ENCODE measurements at places on chromosomes 6 and 20.

DNA sequence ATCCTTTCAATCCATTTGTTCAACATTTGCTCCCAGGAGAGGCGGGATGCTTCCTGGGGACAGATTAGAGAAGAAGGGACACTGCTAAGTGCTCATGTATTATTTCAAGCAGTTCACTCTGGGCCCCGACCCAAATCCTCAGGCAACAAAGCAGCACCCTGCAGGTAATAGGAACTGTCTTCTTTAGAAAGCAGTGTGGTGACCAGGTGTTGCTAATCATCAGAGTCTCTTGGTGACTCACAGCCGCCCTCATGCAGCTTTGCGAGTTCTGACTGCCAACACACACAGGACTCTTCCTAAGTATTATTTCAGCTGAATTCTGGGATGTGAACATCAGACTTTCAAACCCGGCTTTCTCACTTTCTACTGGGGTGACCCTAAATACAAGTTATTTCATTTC, 356.4 kb downstream of the PRKN start:
- DNase-seq, result no peak

GRCh38 chr20:53658973-53659372, 65.3 kb upstream of the ZNF217 start:
- no peak for DNase-seq

DNA sequence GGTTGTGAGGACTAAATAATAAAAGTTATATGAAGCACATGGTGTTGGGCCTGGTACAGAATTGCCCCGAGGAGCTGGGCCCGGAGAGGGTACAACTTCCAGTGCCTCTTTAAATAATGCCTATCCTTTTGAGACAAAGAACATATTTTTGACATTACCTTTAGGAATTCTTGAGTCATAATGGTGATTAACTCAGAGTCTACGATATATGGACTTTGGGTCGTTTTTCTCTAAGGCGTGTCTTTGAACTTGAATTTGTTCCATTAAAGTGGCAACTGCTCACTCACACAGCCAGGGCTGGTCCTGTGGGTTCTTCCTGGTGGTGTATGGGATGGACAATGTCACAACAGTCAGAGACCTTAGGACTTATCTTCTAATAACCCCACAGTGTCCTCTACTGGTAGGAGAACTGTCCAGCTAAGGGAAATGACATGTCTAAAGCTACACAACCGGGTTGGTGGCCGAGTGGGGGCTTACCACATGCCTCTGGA, 106.5 kb downstream of the CDC5L start:
- no peak for DNase-seq

GRCh38 chr6:137829641-137830083, 37.4 kb upstream of the TNFAIP3 start:
- DNase-seq, result no peak

GRCh38 chr20:33947709-33948295, 45.9 kb upstream of the RALY start:
- DNase-seq, result no peak

DNA sequence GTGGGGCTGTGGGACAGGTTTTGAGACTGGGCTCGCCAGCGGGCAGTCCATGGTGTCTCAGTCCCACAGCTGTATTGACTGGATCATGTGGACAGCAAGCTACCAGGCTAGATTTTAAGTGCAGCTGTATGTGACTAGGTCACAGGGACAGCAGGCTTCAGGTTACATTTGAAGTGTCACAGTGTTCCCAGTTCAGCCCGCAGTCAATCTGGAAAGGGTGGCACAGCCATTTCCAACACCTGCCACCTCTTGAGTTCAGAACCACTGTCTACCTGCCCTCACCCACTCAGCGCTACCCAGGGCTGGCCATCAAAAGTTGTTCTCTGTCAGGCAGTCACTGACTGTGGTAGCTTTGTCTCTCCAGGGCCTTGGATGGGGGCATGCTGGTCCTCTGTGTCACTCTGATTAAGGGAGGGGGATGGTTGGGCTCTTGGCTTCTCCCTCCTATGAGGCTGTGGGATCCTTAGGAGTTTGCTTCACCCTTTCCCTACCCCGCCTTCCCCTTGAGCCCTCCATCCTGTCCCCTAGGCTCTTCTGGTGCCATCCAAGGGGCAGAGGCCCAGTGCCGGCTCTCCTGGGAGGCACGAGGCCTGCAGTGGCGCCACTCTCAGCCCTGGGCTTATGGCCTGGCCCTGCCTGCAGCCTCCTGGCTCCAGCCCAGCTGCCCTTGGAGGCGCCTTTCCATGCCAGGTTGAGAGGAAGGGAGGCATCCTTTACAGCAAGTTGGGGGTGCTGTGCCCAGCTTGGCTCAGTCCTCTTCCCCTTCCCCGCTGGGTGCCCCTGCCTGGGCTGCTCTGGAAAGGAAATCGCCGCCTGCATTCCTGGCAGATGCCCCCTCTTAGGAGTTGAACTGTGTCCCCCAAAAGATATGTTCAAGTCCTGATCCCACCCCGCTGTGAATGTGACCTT, 44.9 kb downstream of the PNLDC1 start:
- no peak for DNase-seq

DNA sequence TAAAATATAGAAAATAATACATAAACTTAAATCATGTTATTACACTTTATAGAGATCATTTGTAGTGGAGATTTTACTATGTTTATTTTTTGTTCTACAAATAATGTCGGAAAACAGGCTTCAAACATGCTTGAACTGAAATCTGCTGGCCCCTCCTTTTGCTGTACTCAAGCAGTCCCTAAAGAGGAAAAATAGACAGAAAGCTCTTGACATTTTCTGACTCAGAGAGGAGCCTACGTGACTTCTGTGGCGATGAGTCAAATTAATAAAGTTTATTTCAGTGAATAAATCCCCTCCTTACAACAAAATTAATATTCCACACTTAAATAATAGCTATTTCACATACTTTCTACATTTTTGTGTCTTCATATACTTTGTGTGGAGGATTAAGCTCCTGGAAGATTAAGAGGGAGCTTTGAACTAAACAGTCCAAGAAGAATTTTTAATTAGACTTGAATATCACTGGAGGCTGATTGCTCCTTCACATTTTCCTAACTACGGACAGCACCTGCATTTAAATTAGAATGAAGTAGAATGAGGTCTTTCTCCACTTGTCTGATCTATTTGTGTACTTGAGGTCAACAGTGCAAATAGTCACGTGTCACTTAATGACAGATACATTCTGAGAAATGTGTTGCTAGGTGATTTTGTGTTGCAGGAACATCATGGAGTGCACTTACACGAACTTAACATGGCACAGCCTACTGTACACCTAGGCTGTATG, 1.7 kb upstream of the TREM1 start:
- no peak for DNase-seq

GRCh38 chr6:82030301-82030700, 217.2 kb downstream of the IBTK start:
- DNase-seq, result no peak

- no peak for DNase-seq
These were observed 333.8 kb downstream of the CDH26 start for GRCh38 chr20:60292001-60292520.

GRCh38 chr20:50516935-50517816, 7.0 kb downstream of the PTPN1 start:
- DNase-seq, result no peak

DNA sequence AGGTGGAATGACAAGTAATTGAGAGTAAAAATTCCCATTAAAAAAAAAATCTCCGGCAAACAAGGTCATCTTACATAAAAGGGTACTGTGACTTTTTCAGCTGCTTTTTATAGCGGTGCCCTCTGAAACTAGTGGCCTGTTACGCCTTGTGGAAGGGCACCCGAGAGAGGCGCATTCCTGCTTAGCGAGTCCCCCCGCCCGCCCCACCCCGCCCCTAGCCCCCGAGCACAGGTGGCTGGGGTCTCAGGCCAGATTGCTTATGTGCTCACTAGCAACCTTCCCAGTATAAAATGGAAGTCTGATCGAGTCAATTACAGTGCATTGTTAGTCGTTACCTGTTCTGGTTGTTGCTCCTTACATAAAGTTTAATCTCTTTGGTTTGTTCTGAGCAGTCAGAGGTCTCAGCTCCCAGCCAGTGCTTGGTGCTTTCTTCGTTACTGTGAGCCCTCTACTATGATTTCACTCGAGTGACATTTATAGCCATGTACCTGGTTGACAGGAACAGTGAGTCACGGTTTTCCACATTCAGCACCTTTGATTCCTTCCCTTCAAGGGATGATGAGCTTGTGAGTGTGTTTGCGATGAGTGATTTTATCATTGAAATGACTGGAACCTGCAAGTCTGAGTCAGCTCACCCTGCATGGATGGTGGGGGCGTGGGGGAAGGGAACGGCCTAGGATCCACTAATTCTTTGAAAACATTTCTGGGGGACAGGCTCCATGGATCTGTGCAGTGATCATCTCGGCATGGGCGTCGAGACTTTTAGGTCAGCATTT, 47.6 kb downstream of the ZDHHC14 start:
- DNase-seq, result no peak

- no peak for DNase-seq
These were observed 165.6 kb downstream of the TRIM27 start for GRCh38 chr6:28758046-28758817.

DNA sequence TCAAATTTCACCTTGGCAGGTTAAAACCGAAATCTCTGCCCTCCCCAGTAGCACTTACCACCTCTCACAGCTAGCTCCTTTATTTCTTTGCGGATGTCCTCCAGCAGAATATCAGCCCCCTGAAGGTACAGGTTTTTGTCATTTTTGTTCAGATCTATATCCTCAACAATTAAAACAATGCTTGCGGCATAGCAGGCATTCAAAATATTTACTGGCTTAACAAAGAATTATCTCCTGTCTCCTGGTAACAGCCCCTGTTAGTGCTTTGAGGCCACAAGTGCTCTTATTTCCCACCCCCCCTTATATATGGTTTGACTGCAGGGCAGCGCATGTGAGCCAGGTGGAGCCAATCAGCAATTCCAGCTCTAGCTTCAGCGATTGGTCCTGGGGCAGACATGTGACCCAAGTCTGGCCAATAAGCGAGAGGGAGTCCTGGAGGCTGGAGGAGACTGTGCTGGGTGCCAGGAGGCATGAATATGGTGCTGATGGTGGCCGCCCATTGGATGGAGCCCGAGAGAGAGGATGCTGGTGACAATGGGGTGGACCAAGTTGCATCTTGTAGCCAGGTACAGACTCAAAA, 21.0 kb downstream of the SULF2 start:
- DNase-seq, result no peak

GRCh38 chr6:42104095-42104803, 38.2 kb downstream of the C6orf132 start:
- no peak for DNase-seq

- DNase-seq, result no peak
These were observed 438.4 kb upstream of the FLRT3 start for GRCh38 chr20:14775778-14776177.

GRCh38 chr6:30364591-30364990, 19.6 kb downstream of the RPP21 start:
- no peak for DNase-seq

- DNase-seq, result peak; percentile 28
These were observed 63.1 kb downstream of the GMPR start for GRCh38 chr6:16301511-16301910.

GRCh38 chr20:12762725-12763124, 246.0 kb upstream of the SPTLC3 start:
- no peak for DNase-seq

DNA sequence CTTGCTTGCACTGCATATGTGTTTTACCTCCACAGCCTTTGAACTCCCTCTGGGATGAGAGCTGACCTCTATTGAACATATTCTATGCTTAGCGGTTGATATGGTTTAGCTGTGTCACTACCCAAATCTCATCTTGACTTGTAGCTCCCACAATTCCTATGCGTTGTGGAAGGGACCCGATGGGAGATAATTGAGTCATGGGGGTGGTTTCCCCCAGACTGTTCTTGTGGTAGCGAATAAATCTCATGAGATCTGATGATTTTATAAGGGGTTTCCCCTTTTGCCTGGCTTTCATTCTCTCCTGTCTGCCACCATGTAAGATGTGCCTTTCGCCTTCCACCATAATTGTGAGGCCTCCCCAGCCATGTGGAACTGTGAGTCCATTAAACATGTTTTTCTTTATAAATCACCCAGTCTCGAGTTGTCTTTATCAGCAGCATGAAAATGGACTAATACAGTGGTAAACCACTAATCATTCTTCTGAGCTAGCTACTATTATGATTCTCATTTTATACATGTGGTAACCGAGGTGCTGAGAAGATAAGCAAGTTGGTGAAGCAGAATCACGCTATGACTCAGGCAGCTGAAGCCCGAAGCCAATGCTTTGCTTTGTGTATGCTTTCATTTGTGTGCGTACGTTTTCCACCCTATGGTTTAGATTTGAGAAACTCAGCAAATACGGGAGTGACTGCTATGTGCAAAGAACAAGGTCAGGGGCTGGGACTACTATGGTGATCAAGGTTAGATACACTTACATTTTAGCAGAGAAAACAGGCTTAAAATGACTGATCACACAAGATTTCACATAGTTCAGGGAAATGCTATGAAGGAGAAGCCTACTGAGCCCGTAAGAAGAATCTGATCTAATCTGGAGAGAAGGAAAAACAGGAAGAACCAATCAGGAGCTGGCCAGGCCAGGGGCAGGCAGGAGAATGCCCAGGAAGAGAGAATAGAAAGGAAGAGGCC, 363.5 kb downstream of the ESR1 start:
- DNase-seq, result no peak

DNA sequence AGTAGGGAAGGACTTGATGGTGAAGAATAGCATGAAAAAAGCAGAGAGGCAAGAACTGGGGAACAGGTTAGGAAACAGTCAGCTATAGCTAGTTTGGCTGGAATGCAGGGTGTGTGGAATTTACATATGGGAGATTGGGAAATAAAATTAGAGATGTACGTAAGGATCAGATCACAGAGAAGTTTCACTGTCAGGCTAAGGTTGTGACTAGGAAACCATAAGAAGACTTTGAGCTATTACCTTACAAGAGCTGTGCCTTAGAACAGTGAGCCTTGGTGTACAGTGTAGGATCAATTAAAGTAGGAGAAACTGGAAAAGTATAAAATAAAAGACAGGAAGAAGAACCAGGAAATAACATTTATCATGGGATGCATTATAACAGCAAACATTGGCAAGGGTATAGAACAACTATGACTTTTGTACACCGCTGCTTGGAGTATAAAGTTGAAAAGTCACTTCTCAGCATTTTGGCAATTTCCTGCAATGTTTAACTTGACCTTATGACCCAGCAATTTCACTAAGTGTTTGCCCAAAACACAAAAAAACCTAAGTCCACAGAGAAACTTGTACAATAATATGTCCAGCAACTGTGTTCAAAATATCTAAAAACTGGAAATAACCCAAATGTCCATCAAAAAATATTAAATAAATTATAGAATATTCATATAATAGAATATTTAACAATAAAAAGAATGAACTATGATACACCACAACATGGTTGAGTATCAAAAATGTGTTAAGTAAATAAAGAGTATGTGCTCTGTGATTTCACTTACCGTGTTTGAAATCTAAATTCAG, 31.2 kb upstream of the SPTLC3 start:
- no peak for DNase-seq

- DNase-seq, result no peak
These were observed 278.4 kb upstream of the PTCHD4 start for GRCh38 chr6:48389146-48390043.

- no peak for DNase-seq
These were observed 38.2 kb downstream of the MBOAT1 start for GRCh38 chr6:20173833-20174792.

Data from midbrain (tissue), 1 donor.